Iris pigment epithelial cell (primary cell): ENCODE measurements at places on chromosomes 13 and 19.

DNA sequence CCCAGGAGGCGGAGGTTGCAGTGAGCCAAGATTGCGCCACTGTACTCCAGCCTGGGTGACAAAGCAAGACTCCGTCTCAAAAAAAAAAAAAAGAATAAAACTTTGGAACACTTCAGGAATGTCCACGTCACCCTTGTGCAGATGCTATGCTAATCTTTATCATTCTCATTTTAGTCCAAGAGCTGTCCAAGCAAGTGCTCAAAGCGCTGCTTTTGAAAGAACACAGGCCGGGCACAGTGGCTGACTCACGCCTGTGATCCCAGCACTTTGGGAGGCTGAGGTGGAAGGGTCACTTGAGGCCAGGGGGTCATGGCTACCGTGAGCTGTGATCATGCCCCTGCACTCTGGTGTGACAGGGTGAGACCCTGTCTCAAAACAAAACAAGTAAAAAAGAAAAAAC is 11.1 kb upstream of the UQCR11 start:
- peak; percentile 46 for DNase-seq

GRCh38 chr13:95588721-95589120 is 36.2 kb downstream of the CLDN10 start:
- peak; percentile 75 for DNase-seq

- DNase-seq = peak; percentile 33
These were observed 112.9 kb downstream of the LRCH1 start for GRCh38 chr13:46665633-46666482.

DNA sequence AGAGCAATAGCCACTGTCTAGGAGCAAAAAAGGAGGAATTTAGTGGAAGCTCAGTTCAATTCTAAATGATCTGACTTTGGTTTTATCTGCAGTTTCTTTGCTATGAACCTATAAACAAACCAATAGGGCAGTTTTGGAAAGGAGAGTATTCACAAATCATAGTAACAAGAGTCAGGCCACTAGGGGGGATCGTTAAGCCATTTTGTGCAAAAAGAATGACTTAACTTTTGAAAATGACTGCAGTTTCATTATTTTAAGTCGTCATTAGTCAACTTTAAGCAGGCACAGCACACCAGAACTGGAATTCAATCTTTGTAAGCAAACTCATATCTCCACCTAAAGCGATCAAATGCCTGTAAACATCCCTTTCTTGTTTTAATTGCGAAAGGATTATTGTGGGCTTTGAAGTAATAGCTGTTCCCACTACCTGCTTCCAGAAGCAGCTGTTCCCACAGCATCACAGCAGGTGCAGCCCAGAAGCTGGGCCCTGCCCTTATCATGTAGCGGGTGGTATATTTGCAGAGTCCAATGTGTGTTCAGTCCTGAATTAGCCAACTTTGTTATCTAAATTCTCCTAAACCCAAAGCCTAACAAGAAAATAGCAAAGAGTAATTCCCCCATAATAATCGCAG is 51.5 kb downstream of the SOX21 start:
- peak; percentile 31 for DNase-seq

GRCh38 chr13:114261328-114261965 is 20.0 kb upstream of the UPF3A start:
- DNase-seq = no peak

DNA sequence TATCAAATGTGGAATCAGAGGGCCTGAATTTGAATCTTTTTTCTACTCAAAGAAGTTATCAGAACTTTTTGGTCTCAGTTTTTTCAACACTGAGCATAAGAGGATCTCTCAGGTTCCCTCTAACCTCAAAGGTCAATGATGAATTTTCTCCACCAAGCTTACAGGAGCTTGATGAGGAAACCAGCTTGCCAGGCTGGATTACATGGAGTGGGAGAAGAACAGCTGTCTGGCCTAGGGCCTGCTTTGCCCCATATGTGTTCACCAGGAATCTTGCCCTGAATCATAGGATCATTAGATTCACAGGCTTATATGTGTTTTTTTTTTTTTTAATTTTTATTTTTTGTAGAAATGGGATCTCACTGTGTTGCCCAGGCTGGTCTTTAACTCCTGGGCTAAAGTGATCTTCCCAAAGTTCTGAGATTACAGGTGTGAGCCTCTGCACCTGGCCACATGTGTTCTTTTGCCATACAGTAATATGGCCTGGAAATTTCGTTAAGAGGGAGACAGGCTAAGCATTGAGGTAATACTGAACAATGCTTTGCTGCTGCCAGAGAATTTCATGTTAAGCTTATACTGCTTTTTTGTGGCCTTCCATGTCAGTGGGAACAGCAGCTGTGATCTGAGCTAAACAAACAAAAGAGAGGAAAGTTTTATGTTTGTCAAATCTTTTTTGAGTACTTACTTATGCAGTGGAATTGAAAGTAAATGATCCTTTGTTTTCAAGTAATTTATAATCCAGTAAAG is 110.6 kb downstream of the DNAJC3 start:
- peak; percentile 35 for DNase-seq
